ENCODE measurements at places on chromosomes 12 and 14.

- no peak for DNase-seq
These were observed 23.5 kb upstream of the NEDD1 start for GRCh38 chr12:96883571-96883970.

DNA sequence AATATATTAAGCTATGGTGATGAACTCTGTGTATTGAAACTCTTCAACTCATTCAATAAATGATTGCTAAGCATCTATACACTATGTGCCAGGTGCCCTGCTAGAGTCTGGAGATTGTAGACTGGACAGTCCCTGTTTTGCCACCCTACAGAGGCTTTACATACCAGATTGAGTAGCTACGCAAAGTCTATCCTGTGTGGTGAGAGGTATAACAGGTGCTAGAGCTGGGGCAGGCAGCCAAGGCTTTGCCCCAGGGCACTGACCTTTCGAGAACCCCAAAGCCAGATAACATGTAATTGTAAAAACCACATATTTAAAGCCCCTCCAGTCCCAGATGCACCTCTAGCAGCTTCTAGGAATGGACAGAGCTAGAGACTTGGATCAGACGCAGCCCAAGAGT, 52.8 kb downstream of the PPM1H start:
- DNase-seq: no peak

DNA sequence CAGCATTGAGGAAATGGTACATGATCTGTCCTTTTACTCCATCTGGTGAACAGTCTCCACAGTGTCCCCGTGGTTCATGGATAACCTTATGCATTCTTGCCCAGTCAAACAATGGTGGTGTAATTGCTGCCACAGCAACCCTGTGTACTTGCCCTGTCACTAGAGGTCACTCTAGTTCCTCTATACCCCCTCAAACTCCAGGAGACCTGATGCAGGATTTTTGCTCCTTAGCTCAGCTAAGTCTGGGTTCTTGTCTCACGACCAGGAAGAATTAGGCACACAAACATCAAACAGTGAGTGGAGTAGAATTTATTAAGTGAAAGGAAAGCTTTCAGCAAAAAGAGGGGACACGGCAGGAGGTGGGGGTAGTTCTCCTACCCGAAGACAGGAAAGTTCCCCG, 24.7 kb upstream of the EEA1 start:
- DNase-seq: no peak

GRCh38 chr14:35695647-35696046, 113.4 kb downstream of the RALGAPA1 start:
- no peak for DNase-seq

GRCh38 chr14:73824127-73824526, 27.5 kb upstream of the PTGR2 start:
- DNase-seq: no peak

- DNase-seq: no peak
These were observed 82.4 kb downstream of the SLC25A21 start for GRCh38 chr14:37090026-37090425.

DNA sequence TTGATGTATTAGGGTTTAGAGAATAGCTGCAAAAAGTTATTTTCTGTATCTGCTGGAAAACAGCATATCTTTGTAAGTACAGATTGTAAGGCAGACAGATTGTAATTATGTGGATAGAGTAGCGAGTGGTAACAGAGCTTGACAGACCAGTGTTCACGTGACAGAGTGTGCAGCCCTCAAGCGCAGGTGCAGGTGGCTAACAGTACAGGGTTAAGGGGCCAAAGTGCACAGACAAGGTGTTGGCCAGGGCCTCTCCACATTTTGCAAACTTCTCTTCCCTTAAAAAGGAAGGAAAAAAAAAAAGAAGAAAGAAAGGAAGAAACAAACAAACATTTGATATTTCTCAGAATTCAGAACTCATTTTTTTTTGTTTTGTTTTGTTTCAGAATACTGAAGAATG, 25.2 kb upstream of the KLHL42 start:
- no peak for DNase-seq

GRCh38 chr12:46811185-46811584, 14.6 kb downstream of the SLC38A4 start:
- DNase-seq: no peak

DNA sequence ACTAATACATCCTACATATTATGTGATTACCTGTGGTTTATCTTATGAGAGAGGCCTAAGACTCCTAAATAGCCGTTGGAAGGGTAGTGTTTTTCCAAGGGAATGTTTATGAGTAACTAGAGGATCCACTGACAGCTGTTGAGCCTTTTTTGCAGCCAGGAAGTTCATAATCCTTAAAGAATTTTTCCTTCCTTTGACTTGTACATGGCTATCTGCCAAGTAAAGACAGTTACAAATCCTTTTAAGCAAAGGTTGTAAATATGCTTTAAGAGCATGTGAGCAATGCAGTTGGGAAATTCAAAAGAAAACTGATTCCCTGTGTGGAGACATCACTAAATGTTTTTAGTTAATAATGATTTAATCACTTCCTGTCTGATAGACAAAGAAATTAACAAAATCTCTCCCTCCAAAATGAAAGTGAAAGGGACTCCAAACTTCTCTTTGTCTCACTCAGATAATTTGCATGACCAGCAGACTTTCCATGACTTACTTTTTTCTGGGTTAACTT, 333.8 kb downstream of the PDZRN4 start:
- peak; percentile 1 for DNase-seq

- no peak for DNase-seq
These were observed 15.5 kb downstream of the TRPV4 start for GRCh38 chr12:109817627-109818231.

DNA sequence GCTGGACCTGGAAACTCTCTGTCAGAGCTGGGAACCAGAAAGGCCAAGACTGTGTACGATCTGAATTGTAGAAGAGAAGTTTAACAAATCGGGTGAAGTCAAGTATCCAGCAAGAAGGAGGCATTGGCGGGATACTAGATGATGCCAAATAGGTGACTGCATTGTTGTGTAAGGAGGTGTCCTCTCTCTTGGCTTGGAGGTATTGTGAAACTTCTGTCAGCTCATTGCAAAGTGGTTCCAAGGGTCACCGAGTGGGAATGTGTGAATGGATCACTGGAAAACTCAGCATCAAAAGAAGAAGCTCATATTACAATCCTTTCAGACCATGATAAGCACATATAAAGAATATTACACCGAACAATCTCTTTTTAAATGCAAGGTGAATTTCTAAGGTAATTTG, 11.7 kb downstream of the NAV3 start:
- DNase-seq: peak; percentile 76

- no peak for DNase-seq
These were observed 151.5 kb downstream of the PLXNC1 start for GRCh38 chr12:94299846-94300245.

DNA sequence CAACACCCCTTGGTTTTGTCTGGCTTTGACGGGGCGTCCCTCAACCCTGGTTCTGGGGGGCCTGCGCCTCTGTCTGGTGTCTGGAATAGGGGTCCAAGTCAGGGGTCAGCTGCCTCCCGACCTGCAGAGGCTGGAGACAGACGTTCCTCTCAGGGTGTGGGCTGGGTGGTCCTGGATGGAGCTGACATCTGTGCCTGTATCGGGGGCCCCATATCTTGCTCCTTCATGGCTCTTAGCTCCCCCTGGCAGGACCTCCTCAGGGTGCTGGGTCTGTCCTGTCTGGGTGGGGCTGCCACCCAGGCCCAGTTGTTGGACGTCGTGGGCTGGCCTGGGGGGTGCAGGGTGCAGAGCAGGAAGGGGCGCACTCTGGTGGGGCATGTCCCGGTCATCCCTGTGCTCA, 374.8 kb downstream of the TMEM121 start:
- no peak for DNase-seq

- no peak for DNase-seq
These were observed 15.0 kb upstream of the LTBP2 start for GRCh38 chr14:74627076-74627475.

GRCh38 chr12:116874324-116874995, 6.8 kb downstream of the HRK start:
- no peak for DNase-seq

DNA sequence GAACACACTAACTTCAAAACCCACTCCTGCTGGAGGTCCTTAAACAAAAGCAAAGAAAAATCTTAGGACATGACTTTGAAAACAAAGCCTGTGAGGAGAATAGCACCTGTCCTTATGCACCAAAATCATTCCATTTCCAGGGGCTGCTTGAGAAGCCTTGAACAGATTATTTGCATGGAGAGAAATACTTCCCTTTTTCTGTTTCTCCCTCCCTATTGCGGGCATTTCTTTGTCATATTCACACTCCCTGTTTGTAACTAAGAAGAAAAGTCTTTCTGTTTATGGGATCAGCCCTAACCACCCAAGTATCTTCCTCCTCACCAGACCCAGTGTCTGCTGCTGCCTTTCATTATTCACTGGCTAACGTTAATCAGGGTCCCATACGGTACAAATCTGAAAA, 218.8 kb downstream of the DPF3 start:
- DNase-seq: no peak

GRCh38 chr14:79568594-79568993, 642.7 kb downstream of the DIO2 start:
- DNase-seq: no peak

DNA sequence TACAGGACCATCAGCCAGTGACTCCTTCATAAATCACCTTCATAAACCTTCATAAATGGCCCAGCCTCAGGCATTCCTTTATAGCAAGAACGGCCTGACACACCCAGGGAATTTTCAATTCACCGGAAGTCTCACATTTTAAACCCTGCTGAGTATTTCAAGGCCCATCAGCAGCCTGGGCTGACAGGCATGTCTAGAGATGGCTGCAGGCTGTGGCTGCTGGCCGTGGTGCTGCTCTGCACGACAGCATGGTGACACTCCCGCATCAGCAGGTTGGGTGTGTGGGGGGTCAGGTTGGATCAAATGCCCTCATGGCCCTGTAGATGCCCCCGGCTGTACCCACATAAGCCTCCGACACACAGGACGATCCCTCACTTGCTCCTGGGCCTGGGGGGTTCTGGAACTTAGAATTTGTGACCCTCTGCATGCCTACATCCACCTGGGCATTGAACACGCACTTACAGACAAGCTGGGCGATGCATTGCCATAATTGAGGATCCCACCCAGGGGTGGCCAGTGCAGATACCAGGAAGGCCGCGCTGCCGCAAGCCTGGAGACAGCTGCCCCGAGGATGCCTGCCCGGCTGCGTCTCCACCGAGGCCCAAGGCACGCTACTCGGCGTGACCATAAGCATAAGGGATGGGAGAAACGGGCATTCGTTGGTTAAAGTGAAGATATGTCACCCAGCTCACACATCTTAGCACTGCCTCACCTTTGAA, 124.3 kb downstream of the PIWIL1 start:
- DNase-seq: no peak

DNA sequence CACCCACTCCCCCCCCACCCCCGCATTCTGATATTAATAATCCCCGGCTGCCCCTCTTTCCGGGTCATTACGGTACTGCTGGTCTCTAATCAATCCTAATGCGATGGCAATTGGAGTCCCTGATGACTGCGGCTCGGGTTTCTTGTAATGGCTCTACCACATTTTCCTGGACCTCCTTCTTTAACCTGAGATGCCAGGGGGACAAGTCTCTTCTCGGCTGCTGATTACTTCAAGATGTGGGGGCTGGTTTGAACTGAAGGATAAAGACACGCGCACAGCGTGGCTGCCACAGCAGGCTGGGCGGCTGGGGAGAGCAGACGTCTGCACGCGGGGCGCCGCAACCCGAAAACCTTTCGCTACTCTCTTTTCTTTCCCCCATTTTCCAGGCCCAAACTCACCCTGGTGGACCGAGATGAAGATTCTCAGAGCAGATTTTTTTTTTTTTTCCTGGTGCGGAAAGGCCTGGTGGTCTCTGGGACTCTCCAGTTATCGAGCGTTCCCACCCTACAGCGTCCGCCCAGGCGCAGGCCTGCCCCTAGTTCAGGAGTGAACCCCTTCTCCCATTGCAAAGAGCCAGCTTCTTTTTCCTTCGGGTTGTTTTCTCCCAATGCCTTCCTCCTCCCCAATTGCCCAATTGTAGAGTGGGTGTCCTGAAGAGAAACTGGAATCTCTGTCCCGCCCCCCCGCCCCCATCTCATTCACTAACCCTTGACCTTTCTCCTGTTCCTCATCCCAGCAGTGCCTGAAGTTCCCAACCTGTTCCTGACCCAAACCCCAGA, 6.0 kb upstream of the SIX1 start:
- DNase-seq: no peak

DNA sequence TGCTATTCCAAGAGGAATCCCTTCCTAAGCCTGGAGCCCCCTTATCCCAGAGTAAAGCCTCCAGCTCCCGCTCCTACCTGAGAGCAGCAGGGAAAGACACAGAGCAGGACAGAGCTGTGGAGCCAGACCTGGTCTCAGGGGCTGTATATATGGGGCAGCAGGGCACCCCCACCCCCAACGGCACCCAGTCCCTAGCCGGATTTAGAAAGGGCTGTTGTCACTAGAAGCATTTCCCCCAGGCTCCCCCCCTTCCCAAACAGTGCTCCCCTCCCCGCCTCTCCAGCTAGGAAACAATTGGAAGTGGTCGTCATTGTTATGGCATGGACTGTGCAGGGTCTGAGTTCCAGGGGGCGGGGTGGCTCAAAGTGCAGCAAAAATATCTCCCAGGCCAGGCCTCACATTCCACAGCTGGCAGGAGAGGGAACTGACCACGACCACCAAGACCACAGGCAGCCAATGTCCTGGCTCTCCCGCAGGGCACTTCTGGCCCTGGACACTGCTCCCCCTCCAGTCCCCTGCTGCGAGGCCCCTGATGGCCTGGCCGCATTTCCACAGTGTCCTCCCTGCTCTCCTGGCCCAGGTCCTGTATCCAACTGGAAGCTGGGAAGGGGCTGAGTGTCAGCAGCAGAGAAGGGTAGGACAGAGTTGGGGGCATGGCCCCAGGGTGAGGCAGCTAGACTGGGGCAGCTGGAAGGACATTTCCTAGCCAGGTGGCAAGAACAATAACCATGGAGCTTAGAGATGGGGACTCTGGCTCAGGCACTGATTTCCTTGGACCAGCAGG, at the start of gene MYH7:
TSS of gene MYH7 (minus strand) at position 118 of the 784 bp plus-strand sequence. CDS start 1,928 bp downstream, outside the sequence.
- DNase-seq: no peak

GRCh38 chr12:75207338-75208083, 2.1 kb downstream of the KCNC2 start:
- no peak for DNase-seq

All from SW480 (cell line).